COR-L47 (cell line): ENCODE measurements at places on chromosomes 13 and 19.

GRCh38 chr19:41746593-41747227, 8.6 kb upstream of the CEACAM6 start:
- peak; percentile 71 for DNase-seq

DNA sequence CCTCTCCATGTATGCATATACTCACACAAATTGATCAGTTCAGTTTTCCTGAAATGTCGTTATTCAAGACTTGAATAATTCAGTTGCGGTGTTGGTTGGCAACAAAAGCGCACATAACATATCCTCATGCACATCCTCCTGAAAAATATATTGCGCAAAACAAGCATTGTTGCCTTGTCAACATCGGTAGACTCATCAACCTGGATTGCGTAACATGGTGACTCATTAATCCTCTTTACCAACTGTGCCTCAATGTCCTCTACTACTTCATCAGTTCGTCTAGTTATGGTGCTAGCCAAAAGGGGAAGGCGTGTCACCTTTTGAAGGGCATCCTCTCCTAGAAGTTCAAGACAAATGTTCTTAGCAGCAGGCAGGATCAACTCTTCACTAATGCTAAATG, 357.7 kb downstream of the LMO7 start:
- DNase-seq: no peak

DNA sequence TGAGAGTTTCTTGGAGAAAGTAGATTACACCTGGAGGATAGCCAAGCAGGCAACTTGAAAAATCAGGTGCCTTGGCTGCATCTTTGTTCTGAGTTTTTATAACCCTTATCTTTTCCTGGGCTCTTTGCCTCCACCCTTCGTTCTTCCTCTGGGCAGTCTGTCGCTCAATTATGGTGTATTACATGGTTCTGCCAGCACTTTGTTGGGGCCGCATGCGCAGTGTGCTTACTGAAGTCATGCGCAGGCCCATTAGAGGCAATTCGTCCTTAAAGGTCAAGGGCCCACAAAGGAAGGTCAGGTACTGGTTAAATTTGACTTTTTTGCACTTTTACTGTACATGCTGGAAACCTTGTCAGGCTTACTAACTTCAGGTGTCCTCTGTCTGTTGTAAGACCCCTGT, 761.9 kb upstream of the SLITRK5 start:
- DNase-seq: no peak

DNA sequence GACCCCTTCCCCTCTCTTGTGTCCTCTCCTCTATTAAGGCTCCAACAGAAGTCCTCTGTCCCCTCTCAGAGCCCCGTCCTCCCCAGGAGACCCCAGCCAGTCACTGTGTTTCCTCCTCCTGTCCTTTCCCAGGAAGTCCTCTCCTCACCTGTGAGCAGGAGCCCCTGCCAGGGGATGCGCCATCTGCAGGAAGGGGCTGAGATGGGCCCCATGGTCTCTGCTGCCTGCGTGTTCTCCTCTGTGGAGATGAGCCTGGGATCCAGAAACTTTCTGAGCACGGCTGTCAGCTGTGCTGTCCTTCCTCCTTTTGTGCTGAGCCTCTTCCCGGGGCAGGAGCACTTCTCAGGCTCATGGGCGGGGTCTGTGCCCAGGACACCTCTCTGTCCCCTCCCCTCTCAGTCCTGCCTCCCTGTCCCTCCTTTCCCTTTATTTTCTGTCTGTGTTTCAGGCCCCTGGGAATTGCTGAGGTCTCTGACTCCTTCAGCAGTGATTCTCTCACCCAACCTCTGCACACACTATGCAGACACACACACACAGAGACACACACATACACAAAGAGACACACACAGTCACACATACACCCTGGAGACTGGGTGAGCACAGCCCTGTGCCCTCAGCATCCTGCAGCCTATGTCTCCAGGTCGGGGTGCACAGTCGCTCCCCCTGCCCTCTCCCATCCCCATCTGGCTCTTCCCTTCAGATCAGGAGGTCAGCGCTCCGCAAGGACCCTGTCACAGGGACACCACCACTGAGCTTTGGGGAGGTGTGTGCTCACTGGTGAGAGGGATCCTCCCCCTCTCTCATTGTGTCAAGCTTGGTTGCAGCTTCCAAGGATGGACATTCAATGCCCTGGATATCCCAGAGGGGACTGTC, at the start of gene CEACAM8:
Gene CEACAM8 (minus strand): TSS at position 308 of the 873 bp plus-strand sequence. CDS start 96 bp downstream, at position 212.
- DNase-seq: no peak

DNA sequence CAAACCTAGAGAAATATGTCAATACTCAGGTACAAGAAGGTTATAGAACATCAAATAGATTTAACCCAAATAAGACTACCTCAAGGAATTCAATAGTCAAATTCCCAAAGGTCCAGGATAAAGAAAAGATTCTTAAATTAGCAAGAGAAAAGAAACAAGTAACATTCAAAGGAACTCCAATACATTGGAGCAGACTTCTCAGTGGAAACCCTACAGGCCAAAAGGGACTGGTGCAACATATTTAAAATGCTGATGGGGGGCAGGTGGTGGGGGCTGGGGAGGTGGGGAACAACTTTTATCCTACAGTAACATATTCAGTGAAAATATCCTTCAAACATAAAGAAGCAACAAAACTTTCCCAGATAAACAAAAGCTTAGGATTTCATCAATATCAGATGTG, 23.1 kb downstream of the ITGBL1 start:
- no peak for DNase-seq

DNA sequence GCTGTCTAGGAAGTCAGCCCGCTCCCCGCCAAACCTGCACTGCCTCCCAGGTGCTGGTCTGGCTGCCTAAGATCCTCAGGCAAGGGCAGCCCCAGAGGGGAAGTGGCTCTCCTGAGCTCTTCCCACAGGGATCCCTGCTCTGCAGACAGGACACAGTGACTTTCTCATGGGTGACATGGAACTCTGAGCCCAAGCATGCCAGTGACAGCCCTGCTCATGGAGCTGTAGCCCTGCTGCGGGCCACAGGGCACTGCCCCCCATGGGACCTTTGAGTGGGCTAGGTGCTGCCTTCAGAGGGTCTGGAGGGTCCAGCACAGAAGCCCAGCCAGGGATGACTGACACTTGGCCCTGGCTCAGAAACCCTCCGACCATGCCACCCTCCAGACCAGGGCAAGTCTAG, 109.1 kb downstream of the TUBA3C start:
- DNase-seq: no peak
